Activated CD4-positive, alpha-beta T cell treated with anti-CD3 and anti-CD28 coated beads for 1 hour (primary cell): ENCODE measurements at places on chromosomes 5 and 9.

DNA sequence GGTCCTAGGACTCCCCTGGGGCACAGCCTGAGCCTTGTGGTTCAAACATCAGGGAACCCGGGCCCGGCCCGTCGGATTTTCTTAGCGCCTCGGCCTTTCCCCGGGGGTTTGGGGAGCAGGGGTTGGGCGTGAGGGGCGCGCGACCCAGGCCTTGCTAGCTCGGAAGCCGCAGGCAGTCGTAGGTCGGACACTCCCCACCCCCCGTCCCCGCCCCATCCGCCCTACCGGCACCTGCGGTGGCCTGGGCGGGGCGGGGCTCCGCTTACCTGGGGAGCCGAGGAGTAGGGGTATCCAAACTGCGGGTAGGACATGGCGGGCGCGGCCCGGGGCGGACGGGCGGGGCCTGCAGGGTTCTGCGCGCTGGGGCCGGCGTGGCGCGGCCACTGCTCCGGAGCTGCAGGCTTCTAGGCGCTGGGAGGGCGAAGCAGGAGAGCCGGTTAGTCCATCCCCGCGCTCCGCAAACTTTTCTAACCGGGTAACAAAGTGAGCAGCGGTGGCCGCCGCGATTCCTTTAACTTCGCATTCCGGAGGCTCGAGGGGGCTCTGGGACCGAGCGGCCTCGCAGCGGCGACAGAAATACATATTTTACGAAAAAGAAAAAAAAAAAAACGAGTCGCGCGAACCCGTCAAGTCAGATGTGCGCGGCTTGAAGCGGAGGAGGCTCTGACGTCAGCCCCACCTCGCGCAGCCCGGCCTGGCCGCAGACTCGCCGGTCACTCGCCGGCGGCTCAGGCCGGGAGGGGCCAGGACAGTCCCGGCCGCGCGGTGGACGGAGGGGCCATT lies at the start of gene IRX4:
TSS of gene IRX4 (minus strand) at position 589 of the 783 bp plus-strand sequence. CDS start at position 311, 278 bp downstream.
- DNase-seq = no peak

GRCh38 chr5:44740660-44741059 lies 68.1 kb upstream of the MRPS30 start:
- DNase-seq = no peak

- no peak for DNase-seq
Observed at GRCh38 chr5:98638701-98639100, 134.8 kb upstream of the RGMB start.

DNA sequence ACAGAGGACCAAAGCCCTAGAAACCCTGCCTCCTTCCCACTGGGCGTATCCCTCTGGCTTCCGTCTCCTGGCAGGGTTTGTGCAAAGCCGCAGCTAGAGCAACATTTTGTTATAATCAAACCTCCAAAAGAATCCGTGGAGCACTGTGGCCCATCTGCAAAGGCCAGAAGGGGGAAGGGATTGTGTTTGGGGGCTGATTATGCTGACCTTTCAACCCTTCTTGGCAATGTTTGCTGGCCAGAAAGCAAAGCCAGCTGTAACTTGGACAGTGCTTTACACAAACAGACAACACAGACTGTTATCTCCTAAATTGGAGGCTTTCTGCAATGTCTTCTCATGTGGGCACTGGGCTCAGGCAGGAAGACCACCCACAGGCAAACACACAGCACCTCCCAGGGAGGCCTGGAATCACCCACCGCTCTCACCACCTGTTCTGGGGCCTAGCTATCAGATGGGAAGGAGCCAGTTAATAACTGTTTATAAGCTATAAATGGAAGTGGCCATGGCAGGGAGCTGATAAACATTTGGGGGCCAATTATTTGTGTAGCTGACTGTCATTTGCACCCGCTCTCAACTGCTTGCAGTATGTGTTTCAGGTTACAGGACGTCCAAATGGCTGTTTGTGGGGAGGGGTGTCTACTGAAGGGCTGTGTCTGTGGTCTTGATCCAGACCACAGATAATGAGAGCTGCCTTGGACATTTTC lies 121.6 kb upstream of the ERCC6L2 start:
- no peak for DNase-seq

- DNase-seq = no peak
Observed at GRCh38 chr9:104900871-104901270, 27.1 kb downstream of the ABCA1 start.

DNA sequence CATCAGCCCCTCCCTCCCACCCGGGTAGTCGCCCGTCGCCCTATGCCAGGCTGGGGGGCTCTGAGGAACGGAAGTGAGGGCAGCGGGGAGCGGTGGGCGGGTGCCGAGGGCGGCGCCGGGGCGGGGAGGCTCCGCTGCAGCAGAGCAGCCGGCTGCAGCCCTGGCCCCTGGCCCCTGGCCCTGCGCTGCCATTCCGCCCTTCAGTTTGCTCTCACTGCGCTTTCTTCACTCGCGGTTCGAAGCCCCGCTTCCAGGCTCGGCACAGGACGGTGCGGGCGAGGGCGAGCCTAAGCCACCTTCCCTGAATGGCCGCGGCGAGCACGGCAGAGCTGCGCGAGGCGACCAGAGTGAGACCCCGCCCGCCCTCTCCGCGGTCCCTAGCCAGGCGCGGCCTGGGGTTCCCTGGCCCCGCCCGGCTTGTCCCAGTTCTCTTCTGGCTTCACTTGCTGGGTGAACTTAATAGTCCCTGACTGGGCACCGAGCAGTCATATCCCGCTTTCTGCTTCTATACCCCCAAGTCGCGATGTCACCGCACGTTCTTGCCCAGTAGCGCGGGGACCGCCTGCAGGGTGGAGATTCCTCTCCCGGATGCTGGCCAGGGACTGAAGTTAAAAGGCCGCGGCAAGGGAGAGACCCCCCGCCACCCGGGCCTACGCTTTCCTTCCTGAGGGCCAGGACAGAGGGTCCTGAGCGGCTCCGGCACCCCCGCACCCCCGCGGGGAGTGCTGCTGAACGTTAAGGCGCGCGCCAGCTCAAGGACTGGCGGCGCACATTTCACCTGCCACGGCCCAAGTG lies 623 bp upstream of the TRIM36 start:
- no peak for DNase-seq

DNA sequence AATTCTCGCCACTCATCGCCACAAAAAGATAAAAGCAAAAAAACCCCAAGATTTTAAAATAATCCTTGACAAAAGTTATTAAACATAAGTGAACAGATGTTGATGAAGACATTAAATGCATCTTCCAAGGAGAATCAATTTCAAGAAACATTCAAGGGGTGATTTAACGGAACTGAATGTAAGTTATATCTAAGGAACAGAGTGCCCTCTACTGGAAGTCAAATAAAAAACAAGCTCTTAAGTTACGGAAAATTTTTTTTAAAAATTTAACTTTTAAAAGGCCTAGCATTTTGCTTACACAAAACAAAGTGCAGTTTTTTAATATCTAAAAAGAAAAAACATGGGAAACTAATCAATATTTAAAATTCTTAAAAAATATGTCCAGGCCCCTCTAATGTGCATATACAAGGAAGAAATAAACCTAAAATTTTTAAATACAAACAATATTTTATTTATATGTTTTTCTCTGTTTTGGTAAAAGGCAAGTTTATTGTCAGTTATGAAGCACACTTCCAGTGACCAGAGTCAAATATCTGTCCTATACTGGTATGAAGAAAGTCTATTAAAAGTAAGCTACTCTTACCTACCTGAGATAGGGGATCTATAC lies 28.0 kb downstream of the TEX10 start:
- no peak for DNase-seq

- DNase-seq = no peak
Observed at GRCh38 chr9:137192859-137193258, 4.4 kb downstream of the SSNA1 start.

- DNase-seq = no peak
Observed at GRCh38 chr5:114176356-114176755, 185.5 kb upstream of the KCNN2 start.

DNA sequence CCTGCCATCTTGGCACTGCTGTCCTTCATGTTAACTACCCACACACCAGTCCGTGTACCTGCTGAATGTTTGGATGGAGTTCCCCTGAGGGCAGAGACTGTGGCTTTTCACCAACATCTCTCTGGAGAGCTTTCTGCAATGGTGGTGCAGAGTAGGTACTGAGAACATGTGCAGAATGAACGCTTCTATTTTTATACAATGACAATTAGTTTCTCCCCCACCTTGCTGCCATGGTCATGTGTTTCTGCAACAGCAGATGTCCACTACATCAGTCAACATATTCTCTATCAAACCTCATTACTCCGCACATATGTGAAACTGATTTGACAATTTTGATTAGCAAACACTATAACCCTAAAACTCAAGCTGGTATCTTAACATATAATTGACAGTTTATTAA lies 14.5 kb downstream of the PTCH1 start:
- DNase-seq = no peak

GRCh38 chr9:26053954-26054353 lies 375.7 kb upstream of the TUSC1 start:
- DNase-seq = no peak

DNA sequence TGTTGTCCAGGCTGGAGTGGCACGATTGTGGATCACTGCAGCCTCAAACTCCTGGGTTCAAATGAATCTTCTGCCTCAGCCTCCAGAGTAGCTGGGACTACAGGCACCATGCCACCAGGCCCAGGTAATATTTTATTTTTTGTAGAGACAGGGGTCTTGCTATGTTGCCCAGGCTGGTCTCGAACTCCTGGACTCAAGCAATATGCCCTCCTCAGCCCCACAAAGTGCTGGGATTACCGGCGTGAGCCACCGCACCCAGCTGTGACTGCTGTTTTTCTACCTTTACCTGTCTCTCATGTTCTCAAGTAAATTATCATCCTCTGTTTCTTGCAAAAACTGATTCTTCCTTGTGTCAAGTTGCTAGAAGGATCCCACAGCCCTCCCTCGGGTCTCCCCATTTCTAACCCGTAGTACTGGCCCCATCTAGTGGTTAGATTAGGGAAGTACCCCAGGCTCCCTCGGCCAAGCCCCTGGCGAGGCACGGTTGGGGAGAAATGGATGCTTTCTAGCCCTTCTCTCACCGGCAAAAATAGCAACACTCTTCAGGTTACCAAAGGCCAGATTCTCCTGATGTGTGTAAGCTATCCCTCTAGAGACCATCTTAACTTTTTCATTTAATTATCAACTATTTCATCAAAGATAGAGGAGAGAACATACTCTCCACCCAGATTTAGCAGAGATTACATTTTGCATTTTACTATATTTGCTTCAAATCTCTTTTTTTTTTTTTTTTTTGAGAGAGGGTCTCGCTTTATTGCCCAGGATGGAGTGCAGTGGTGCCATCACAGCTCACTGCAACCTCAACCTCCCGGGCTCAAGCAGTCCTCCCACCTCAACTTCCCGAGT lies 19.2 kb upstream of the TOR1B start:
- peak; percentile 61 for DNase-seq

- no peak for DNase-seq
Observed at GRCh38 chr9:135213566-135213965, 126.1 kb downstream of the OLFM1 start.

DNA sequence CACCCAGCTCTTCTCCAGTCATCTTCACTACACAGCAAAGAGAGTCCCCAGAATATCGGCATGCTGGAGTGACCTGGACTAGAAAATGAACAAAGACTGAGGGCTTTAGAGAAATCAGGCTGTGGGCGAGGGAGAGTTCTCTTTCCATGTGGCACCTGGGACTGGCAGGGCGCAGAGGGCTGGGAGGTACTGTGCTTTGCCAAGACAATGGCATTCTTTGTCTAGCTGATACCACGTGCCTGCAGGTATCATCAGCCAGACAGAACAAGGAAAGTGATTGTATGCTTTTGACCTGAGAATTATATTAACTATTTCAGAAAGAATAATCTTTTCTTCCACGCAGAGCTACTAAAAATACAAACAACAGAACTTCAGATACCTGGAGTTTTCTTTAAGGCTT lies 30.5 kb downstream of the DDX31 start:
- no peak for DNase-seq

GRCh38 chr5:135193213-135194125 lies 159.4 kb upstream of the PITX1 start:
- no peak for DNase-seq

DNA sequence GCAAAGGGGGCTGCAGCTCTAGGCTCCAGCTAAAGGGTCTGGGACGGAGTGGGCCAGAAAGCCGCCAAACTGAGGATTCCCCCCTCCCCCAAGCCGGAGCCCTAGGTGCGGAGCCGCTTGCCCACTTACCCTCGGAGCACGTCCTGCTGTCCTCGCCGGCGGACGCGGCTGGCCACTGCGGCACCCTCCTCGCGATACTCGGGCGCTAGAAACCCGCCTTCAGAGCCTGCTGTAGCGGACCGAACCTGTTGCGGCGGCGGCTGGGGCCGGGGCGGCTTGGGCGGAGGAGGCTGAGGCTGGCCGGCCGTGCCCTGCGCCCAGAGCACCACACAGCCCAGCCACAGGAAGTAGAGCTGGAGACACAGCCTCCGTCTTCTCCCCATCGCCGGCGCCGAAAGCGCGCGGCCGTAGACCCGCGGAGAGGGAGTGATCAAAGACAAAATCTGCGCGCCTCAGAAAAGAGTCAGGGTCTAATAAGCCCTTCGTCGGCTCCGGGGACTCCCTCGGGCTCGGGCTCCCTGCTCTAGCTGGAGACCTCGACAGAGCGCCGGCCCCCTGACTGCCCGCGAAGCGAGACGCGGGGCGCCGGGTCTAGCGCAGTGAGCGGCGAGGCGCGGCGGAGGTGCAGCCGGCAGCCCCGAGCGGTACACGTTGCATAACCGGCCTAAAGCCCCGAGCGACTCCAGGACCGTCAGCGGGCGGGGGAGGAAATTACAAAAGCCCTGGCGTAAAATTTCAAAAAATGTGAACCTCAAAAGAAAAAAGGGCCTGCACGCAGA lies 635 bp downstream of the FBN2 start:
- DNase-seq = no peak

GRCh38 chr5:54442271-54442670 lies 13.2 kb upstream of the HSPB3 start:
- DNase-seq = no peak

DNA sequence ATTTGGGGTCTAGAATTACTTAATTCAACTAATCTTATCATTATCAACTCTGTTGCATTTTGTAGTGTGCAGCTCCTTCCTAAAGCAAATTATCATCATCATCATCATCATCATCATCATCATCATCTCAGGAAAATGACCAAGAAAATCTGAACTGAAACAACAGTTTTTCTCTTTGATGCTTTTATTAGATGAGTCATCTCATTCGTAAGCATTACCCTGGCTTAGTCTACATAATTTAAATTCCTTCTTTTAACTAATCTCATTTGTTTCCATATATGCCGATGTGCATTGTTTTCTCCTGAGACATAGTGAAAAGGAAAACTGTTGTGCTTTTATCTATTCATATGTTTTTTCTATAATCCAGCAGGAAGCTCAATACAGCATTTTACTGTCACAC lies 173.0 kb upstream of the PDE4D start:
- DNase-seq = no peak

DNA sequence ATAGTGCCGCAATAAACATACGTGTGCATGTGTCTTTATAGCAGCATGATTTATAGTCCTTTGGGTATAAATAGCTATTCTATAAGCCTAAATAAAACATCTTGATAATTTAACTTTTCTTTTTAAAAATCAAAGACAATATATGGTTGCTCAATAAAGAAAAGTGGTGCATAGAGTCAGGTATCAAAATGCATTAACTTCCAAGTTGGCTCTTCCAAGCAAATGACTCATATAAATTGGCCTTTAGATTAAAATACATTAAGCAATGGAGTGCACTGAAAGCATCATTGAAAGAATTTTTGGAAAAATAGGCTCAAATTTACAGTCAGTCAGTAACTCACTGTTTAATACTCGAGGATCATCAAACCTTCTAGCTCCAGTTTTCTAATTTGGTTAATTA lies 106.6 kb downstream of the PLCXD3 start:
- DNase-seq = no peak
